Sciatic nerve (tissue), 2 donors: ENCODE measurements at places on chromosomes 5 and 9. TPM values are rescaled to one million over a fixed set of nuclear protein-coding genes. Genes with fewer than 3 reads are reported as not detected.

- DNase-seq = no peak
These were observed 160.0 kb downstream of the PIK3R1 start for GRCh38 chr5:68375540-68375939.

- DNase-seq = no peak
These were observed 2.6 kb downstream of the DIAPH1 start for GRCh38 chr5:141615991-141616720.

APC gene
- 62.3 TPM for total RNA-seq

DNA sequence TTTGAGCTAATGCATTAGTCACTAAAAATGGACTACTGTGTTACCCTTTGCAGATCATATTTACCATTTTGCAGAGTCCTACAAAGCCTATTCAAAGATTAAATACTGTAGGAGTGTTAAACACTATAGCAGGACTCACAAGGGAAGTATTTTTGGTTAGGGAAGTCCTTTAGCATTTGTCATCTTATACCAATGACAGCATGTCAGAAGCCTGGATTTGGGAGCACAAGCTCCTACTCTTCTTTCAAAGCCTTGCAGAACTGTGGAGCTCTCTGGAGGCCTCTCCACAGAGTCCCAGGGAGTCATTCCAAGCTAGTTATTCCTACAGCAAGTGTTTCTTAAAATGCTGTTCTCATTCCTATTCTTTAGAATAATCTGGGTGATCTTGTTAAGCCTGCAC is 288.8 kb downstream of the PIK3R1 start:
- no peak for DNase-seq

DNA sequence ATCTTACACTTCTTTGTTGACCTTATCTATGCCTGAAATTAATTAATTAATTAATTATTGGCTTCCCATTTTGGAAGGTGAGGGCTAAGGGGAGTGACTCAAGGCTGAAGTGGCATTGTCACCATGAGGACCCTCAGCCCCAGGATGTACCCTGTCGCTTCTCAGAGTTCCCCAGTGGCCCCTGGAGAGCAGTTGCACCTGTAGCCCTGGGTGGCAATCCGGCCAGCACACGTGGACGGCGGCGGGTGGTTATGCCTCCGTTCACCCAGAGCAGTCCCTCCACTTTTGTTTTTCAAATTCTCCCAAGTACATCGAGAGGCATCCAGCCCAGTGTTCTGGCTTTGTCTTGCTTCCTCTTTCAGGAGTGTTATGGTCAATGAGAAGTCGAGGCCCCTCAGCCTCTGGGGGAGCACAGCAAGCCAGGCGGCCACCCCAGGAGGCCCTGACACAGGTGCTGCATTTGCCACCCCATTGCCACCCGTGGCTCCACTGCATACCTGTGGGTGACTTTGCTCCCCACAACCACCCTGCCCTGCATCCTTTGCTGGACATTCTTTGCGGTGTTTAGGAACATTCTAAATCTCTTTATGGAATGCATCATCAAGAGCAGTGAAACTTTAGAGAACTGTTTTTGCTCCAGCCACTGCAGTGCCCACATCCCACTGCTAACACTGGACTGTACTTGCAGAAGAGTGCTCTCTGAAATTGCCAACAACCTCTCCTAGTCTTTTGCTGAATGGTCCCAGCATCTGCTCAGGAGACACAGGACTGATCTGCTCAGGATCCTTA is 11.5 kb upstream of the IRX2 start:
- no peak for DNase-seq

- DNase-seq = no peak
These were observed 225.4 kb downstream of the EBF1 start for GRCh38 chr5:158874343-158874742.

IL13 gene
- total RNA-seq = not detected

- no peak for DNase-seq
These were observed 264.4 kb downstream of the SH3GL2 start for GRCh38 chr9:17843236-17843635.

GRCh38 chr9:136086213-136086881 is 8.7 kb downstream of the NACC2 start:
- DNase-seq = no peak

- no peak for DNase-seq
These were observed 17.4 kb upstream of the KCNIP1 start for GRCh38 chr5:170486371-170486770.

KIF20A gene
- 0.67 TPM for total RNA-seq

GCNT4 gene
- total RNA-seq = 1.4 TPM

DNA sequence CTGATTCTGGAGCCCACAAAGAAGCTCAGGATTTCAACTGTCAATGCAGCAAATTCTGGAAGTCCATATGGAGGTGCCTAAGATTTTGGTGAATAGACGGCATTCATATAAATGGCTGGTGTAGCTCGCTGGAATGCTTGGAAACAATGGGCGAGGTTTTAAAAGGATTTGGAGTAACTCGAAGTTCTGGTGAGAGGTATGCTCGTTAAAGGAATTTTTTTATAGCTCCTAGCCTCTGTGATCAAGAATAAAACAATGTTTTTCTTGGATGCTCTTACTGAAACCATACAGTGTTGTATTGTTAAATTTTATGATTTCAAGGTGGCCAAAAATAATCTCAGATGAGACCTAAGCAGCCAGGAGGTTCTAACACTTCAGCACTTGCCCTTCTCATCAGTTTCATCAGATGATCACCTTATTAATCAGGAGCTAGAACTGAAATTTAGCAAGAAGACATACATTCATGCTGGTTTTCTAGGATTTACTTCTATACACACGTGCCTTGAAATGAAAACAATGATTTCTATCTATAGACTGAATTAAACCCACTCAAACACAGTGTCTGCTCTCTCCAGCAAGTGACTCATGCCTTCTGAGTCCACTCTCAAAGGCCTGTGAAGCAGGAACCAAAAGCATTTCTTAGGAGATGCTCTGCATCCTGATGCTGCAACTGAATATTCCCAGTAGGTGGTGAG is 79.2 kb downstream of the OTULIN start:
- no peak for DNase-seq

CWC27 gene
- total RNA-seq = 27.6 TPM

- DNase-seq = no peak
These were observed 24.9 kb downstream of the MELK start for GRCh38 chr9:36597412-36598178.

GRCh38 chr5:175685701-175686350 is 28.0 kb downstream of the HRH2 start:
- no peak for DNase-seq

SPINK4 gene
- not detected for total RNA-seq
